Activated CD4-positive, alpha-beta T cell treated with anti-CD3 and anti-CD28 coated beads for 24 hours (primary cell): ENCODE measurements at places on chromosomes 5 and 9.

DNA sequence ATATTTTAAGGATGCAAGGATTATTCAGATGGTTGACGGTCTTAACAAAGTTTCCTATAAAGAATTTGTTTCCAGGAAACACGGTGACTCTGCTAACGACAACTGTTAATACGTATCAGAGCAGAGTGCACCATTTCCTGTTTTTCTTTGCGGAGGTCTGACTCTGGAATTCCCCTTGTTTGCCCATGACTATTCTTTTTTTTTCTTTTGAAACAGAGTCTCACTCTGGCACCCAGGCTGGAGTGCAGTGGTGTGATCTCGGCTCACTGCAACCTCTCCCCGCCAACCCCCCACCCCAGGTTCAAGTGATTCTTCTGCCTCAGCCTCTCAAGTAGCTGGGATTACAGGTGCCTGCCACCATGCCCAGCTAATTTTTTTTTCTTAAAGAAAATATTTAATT is 115.9 kb downstream of the CDC42SE2 start:
- peak; percentile 44 for DNase-seq

DNA sequence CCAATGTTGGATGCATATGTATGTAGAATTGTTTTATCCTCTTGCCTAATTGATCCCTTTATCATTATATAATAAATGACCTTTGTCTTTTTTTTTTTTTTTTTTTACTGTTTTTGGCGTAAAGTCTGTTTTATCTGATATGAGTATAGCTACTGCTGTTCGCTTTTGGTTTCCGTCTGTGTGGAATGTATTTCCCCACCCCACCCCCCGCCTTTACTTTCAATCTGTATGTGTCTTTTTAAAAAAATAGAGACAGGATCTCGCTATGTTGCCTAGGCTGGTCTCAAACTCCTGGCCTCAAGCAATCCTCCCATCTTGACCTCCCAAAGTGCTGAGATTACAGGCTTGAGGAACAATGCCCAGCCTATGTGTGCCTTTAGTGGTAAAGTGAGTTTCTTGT is 11.3 kb downstream of the AHRR start:
- no peak for DNase-seq

- DNase-seq: no peak
Observed at GRCh38 chr5:80034962-80035821, at the start of gene THBS4. TSS of gene THBS4 (plus strand) at chr5:80035348. CDS start at chr5:80035538, 190 bp downstream.

- DNase-seq: no peak
Observed at GRCh38 chr9:90044263-90044662, 439.5 kb downstream of the GADD45G start.

GRCh38 chr9:76213751-76214150 is 180.5 kb downstream of the RFK start:
- no peak for DNase-seq

- no peak for DNase-seq
Observed at GRCh38 chr5:75461679-75462078, 49.8 kb downstream of the CERT1 start.

- no peak for DNase-seq
Observed at GRCh38 chr9:85743275-85744128, 1.7 kb upstream of the AGTPBP1 start.

- no peak for DNase-seq
Observed at GRCh38 chr5:44495280-44495679, 106.1 kb upstream of the FGF10 start.

GRCh38 chr9:5044160-5044559 is 59.1 kb downstream of the JAK2 start:
- no peak for DNase-seq

DNA sequence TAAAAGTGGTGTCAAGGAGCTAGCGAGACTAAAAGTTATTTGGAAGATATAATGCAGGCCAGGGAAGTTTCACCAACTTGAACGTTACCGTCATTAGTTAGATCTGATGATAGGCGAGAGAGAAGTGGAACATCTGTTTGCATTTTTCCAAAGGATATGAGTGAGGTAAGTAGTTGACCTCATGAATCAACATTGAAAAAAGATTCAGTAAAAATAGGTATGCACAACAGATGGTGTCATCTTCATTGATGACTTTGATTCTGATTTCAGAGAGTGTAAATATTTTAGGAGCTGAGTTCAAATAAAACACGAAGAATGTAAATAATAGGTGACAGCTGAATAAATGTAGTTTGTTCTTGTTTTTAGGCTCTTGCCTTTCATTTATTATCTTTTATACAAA is 998.9 kb upstream of the CDH6 start:
- no peak for DNase-seq

DNA sequence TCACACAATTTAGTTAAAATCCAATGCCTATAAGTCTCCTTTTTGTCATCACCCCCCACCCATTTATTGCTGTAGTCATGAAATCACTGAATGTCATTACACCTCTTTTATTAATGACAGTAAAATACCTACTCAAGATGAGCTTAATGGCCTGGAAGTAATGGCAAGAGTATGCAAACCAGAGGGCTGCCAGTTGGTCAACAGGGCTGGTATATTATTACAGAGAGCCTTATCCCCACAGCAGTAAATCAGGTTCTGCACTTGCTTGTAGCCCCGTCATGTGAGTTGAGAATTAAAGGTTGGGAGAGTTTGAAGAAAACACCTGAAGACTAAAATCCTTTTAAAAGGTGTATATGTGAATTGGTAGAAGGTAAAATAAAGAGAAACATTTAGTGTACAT is 372.4 kb downstream of the MAT2B start:
- no peak for DNase-seq

DNA sequence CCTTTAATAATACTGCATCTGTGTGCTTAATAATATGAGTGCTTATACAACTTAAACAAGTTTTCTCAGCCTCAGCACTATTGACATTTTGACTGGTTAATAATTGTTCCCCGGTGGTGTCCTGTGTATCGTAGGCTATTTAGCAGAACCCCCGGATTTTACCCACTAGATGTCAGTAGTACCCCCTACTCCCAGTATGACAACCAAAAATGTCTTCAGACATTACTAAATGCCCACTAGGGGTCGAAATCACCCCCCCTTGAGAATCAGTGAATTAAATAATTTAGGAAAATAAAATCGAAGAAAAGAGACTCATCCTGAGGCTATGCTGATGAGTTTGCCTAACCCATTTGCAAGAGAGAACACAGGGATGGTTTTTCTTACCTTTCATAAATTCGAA is 166.3 kb downstream of the ATP10B start:
- DNase-seq: no peak

DNA sequence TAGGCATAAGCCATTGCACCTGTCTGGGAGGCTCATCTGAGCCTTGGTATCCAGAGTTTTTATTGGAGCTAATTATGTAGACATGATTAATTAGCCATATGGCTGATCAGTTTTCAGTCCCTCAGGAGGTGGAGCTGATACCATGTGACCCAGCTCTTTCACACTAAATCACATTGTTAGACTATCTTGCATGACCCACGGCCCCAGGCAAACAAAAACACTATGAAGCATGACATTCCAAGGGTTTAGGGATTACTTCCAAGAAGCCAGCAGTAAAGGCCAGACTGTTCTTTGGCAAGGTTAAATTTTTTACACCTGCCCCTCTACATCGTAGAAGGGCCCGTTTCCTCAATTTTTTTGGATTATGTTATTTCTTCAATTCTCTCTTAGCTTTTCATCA is 5.0 kb upstream of the C5orf24 start:
- DNase-seq: no peak

DNA sequence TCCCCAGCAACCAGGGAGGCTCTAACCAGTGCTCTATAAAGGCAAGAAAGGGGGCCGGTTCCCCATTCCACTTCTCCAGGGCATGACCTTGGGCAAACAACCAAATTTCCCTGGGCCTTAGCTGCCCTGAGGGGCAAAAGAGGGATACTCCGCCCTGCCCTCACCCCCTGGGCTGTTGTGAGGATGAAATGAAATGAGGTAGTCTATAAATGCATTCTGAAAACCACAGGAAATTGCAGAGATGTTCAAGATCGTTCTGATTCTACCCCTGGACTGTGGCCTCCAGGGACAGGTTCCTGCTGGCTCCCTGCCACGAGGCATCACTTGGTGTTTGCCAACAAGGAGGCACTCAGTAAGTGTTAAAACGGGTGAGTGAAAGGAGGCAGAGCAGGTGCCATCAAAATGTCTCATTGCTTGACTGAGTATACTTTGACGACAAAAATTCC is 5.7 kb downstream of the RAPGEF1 start:
- DNase-seq: no peak

DNA sequence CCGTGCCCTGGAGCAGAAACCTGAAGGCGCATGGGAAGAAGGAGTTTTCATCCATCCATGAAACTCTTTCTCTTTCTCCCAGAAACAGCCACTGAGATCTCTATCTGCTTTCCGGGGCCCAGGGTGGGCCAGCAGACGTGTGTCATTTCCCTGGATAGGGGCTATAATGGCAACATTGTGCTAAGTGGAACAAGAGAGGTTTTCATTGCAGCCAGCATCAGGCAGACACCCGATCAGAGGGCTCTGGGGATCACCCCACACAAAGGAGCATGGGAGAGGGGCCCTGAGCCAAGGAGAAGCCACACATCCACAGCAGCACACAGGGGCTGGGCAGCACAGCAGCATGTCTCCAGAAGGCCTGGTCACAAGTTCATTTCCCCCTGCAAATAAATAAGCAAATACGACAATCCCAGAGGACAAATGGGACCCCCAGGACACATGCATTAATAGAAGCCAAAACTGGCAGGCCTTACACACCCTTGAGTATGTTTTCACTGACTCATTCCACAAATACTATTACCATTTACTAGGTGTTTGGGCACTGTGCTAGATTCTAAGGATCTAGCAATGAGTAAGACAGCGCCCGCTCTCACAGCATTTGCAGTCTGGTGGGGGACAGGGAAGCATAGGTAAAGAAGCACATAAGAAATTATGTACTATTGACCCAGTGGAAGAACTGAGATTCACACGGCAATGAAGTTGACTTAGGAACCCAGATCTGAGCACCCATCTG is 4.3 kb upstream of the AFAP1L1 start:
- DNase-seq: no peak

GRCh38 chr9:117121316-117121715 is 293.5 kb downstream of the ASTN2 start:
- no peak for DNase-seq

GRCh38 chr5:169300468-169301385 is at the start of gene SLIT3:
TSS of gene SLIT3 (minus strand) at chr5:169301139. CDS start at chr5:169300709, 430 bp downstream.
- DNase-seq: no peak

DNA sequence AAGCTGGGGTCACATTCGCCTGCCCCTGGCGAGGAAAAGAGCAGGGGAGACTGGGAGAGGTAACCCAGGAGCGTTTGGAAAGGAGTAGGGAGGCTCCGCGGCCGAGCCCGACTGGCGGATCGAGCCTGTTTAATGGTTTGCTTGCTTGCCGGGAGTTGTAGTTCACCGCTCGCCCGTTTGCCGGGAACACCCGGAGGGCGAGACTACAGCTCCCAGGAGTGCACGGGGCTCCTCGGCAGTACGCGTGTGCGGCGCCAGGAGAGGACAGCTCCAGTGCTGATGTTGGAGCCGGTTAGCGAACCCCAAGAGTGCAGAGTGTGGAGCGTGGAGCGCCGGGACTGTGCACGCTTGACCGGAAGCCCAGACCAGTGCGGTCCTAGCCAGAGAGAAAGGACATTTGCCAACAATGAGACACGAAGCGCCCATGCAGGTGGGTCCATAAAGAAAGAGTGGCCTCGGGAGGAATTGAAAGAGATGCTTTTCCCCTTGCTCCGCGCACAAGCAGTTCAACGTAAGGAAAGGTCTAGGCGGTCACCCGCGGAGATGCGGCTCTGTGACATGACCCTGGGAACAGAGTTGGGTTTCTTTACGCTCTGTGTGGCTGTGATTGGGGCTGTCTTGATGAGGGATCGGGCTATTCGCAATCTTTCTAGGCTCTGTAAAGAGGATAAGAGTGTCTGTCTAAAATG is at the start of gene RAB3C:
Gene RAB3C, plus strand, starts transcription at position 273 of the 689 bp plus-strand sequence. Its CDS starts 134 bp downstream, at position 407.
- DNase-seq: peak; percentile 17

- no peak for DNase-seq
Observed at GRCh38 chr5:108736855-108737254, 10.8 kb upstream of the FER start.

- no peak for DNase-seq
Observed at GRCh38 chr5:101338226-101338625, 435.1 kb upstream of the ST8SIA4 start.

GRCh38 chr9:297104-297972 is 82.7 kb downstream of the DOCK8 start:
- DNase-seq: no peak

DNA sequence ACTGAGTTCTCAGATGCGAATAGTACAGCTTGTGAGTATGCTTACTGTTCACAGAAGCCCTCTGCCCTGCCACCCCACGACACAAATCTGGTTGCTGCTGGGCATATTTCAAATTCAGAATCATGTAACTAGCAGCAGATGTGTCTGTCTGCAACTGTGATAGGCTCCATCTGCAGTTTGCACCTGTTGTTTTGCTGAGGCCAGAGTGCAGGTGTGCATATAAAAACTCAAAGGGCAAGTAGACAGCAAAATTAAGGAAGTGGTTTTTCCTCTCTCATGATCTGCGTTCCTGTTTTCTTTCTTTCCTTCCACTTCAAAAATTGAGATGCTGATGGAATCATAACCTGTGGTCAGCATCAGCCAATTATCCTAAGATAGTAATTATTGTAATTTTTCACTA is 1000.5 kb downstream of the PTPRD start:
- DNase-seq: no peak

DNA sequence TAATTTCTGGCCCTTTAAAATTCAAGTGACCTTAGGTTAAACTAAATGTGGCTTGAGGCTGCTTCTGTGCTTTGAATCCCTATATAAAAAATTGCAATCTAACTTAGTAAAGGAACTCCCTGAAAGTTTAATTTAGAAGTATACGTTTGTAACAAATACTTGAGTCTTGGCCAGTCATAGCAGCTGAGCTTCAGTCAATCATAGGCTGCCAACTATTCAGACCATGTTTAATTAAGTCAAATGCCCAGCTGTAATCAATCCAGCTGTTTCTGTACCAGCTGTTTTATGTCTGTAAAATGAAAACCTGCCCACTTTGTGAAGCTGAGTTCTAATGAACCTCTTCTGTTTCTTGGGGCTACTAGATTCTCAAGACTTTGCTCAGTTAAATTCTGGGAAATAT is 760.1 kb downstream of the MAT2B start:
- DNase-seq: no peak

GRCh38 chr5:68405026-68405684 is 189.6 kb downstream of the PIK3R1 start:
- DNase-seq: no peak

GRCh38 chr9:135573124-135573523 is 11.6 kb downstream of the PAEP start:
- DNase-seq: no peak

DNA sequence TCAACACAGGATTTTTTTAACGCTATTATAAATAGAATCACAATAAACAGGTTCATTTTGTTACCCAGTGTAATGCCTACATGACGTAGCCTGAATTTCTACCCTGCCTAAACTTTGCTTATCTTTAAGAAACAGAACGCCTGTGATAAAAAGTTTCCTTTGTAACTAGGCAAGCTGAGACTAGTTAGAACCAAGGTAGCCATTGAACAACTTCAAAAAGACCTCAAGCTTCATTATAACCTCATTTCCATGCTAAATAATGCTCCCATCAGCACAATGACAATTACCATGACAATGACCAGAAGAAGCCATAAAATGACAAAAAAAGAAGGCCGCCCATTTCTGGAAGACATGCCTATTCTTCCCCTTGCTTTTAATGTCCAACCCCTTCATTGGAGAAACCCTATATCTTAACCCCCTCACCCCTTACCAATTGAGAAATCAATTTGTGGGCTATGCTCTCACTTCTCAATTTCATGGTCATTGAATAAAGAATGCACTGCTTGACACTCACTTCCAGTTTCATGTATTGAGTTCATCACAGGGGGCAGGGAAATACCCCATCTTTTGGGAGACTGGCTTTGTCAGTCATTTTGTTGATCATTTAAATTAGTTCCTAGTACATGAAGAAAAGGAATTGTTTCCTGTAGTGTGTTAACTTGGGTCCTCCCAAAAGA is 276.8 kb downstream of the MCTP1 start:
- no peak for DNase-seq
